ENCODE measurements at places on chromosomes 7 and 10.

GRCh38 chr7:128406314-128407232 is 3.2 kb downstream of the IMPDH1 start:
- no peak for DNase-seq
- H3K36me3 ChIP-seq: no peaks in the 10 kb centered on the region
- no peak overlapping the region for H3K27ac ChIP-seq
- peaks cover 2% of the 10 kb centered on the region for H3K27me3 ChIP-seq

GRCh38 chr7:137147338-137147720 is 196.2 kb downstream of the PTN start:
- H3K27ac ChIP-seq: no peak overlapping the region
- no peaks in the 10 kb centered on the region for H3K27me3 ChIP-seq
- no peaks in the 10 kb centered on the region for H3K4me1 ChIP-seq
- no peak overlapping the region for H3K4me3 ChIP-seq
- no peak for DNase-seq

DNA sequence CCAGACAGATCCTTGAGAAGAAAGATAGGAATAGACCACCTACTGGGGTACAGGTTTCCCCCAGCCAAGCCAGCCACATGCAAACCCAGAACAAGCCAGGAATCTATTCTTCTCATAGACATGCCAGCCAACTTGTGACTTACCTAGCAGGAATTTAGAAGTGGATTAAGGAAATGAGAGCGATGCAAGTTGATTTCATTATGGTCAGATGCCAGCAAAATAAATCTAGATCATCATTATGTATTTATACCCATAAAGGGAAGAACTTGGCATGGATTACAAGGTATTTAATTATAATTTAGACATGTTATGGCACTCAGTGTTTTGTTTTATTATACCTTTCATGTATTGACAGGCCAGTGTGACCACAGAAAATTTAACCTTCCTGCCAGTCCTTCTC is 32.8 kb downstream of the SLC35G1 start:
- H3K4me3 ChIP-seq: no peak overlapping the region
- H3K36me3 ChIP-seq: peaks cover 6% of the 10 kb centered on the region
- no peaks in the 10 kb centered on the region for H3K4me1 ChIP-seq
- no peaks in the 10 kb centered on the region for H3K27me3 ChIP-seq
- H3K27ac ChIP-seq: no peak overlapping the region

DNA sequence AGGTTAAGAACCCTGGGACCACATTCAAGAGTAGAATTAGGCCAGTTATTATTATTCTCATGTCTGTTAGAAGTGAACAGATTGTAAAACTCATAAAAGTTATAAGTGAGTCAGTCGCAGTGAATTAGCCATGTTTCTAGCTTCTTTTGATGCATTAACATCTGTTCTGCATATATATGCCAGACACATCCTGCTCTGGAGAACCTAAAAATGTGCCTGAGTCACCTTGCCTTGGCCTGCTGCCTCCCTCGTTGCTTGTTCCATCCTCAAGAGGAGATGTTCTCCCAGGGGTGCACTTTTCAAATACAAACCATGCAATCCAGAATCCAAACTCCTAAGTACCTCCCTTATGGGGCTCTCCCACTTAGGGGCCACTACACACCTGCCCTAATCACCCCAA is 14.8 kb downstream of the TSPAN12 start:
- no peaks in the 10 kb centered on the region for H3K36me3 ChIP-seq
- peaks cover 5% of the 10 kb centered on the region for H3K27me3 ChIP-seq
- no peak for DNase-seq
- H3K4me1 ChIP-seq: no peaks in the 10 kb centered on the region
- no peak overlapping the region for H3K27ac ChIP-seq

- no peaks in the 10 kb centered on the region for H3K27me3 ChIP-seq
- no peak overlapping the region for H3K27ac ChIP-seq
- DNase-seq: no peak
- H3K4me3 ChIP-seq: no peak overlapping the region
- H3K36me3 ChIP-seq: peaks cover 23% of the 10 kb centered on the region
These were observed 24.4 kb downstream of the ASNS start for GRCh38 chr7:97847791-97848190.

All from activated naive CD4-positive, alpha-beta T cell treated with anti-CD3 and anti-CD28 coated beads for 36 hours (primary cell).